Esophagus squamous epithelium (tissue), 5 donors: ENCODE measurements at places on chromosomes 6 and 20.

DNA sequence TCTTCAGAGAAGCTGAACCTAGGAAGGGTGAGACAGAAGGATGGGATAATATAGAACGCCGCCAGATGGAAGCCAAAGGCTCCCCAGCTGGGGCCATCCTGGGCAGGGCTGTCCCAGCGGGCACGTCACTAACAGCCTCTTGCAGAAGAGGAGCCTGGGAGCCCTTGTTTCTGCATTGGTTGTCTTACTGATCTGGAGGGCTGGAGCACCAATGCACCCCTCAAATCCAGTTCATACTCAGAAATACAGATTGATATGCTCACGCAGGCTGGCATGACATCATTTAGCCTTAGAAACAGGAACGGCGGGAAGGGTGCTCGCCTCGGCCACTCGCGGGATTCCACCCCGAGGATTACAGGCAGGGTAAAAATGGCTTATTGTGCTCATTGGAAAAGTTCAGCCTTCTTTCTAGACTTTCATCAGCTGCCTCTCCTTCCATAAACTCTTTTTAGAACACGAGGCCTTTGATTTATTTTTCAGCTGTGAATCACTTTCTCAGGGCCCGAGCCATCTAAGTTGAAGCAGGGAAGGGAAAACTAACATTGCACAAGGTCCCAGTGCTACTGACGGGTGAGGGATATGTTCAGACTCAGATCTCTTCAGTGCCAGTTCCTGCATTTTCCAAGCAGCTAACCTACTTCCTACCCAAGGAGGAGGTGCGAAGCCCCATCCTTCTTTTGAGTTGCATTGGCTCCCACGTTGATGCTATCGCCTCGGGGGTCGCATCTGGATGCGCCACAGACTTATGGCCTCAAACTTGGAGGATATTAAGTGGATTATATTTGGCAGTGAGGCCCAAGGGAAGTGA, 82.3 kb downstream of the GMPR start:
- no peak for DNase-seq

DNA sequence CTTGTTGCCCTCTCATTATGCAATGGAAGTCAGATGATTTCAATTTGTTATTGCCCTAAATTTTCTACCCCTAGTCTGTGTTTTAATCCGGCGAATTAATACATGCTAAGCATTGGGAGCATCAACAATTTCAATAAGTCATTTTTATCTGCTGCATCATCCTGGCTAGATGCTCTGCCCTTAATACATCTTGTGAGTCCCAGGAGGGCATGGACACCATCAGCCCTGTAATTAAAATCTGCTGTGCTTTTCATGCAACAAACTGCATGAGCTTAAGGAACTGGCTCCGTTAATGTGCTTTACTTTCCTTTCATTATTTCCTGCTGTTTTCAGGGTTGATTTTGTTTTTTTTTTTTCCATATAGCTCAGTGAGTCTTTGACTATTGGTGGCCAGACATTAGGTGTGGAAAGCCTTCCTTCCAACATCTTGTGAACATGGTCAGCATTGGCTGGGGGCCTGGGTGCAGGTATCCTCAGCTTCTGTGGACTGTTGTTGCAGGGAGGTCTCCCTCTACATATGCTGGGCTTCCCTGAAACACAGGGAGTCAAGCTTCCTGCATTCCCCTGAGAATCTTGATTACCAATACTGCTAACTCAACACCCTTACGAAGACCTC, 8.5 kb upstream of the PBOV1 start:
- DNase-seq: no peak

- no peak for DNase-seq
These were observed 4.9 kb upstream of the CDSN start for GRCh38 chr6:31125162-31125561.

GRCh38 chr20:53643031-53643832, 49.6 kb upstream of the ZNF217 start:
- no peak for DNase-seq

DNA sequence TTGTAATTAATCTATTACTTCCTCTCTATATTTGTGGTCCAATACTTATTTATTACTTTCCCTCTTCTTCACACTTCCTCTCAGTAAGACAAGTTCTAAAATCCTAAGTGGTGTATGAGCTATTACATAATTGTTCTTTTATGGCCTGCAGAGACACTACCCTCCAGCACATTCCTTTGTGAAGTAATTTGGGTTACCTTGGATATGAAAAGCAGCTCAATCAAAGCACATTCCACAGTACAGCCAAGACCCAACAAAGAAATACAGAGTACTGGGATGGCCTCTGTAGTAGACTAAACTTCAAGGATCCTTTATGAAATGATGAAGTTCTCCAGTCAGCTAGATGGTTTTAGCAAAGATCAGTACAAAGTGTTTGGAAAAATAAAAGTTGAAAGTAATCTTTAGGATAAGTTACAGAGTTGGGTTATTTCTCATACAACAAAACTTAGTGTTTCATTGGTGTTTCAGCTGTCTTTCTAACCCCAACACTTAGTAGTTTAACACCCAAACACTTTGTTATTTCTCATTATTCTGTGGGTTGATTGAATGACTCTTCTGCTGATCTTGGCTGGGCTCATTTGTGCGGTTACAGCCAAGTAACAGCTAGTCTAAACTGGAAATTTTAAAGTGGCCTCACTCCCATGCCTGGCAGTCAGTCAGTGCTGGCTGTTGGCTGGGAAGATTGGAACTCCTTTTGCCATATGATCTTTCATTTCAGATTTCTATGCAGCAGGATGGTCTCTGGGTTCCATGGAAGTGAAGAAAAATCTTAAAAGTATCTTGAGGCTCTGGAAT, 161.5 kb upstream of the POU3F2 start:
- no peak for DNase-seq

DNA sequence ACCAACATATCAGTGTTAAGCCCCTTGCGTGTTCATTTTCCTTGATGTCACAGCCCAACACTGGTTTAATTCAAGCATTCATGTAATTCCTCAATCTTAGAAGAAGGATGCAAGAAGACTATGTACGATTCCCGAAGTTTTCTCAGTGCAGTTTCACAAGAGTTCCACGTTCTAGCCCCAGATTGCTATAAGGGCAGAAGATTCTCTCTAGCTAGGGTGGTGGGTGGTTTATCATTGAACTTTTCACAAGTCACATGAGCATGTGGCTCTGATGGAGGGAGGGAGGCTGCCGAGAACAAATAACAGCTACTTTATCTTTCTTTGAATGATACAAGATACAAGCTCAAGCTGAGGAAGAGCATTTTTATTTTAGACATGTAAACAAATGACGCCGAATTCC, 71.9 kb upstream of the NHSL1 start:
- no peak for DNase-seq

DNA sequence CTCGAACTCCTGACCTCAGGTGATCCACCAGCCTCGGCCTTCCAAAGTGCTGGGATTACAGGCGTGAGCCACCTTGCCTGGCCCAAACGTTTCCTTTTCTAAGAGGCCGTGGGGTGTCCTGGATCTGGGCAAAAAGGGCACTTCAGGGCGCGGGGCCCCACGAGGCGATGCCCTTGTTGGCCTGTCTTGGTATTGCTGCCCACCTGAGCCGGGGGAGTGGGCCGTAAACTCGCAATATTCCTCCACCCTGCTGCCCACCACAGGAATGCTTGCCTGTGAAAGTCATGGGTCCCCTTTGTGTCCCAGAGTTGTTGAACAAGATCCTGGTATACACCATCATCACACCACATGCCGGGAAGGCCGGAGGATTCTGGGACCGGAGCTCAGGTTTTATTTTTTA, 49.0 kb downstream of the SSR1 start:
- no peak for DNase-seq

DNA sequence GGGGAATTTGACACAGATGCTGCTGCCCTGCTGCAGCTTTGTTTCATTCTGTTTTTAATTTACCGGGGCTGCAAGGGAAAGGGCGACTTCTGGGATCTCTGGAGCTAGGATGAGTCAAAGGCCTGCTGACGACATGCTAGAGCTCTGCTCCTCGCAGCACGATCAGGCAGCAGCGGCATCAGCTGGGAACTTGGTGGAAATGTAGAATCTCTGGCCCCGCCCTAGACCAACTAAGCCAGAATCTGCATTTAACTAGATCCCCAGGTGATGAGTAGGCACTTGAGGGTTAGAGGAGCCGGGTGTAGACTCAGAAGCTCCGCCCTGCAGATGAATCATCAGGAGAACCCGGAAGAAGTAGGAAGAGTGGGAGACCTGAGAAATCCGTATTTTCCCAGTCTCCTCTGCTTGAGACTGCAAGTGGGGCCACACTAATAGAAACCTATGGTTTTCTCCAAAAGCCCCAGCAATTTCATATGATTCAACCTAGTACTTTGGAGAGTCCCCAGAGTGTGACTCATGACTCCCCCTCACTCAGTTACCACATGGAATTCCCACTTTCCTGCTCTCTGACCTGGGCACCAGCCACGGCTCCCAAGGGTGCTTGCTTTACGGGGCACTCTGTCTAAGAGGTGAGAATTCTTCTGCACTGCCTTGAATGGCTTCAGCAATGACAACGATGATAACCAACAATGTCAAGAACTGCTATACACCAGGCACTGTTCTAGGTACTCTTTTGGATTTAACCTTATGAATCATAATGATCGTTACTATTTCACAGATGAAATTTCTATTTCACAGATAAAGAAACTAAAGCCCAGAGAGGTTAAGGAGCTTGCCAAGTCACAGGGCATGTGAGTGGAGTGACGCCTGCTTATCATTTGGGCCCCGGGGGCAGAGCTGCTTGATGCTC, 18.1 kb downstream of the TUBB2B start:
- peak; percentile 14 for DNase-seq

DNA sequence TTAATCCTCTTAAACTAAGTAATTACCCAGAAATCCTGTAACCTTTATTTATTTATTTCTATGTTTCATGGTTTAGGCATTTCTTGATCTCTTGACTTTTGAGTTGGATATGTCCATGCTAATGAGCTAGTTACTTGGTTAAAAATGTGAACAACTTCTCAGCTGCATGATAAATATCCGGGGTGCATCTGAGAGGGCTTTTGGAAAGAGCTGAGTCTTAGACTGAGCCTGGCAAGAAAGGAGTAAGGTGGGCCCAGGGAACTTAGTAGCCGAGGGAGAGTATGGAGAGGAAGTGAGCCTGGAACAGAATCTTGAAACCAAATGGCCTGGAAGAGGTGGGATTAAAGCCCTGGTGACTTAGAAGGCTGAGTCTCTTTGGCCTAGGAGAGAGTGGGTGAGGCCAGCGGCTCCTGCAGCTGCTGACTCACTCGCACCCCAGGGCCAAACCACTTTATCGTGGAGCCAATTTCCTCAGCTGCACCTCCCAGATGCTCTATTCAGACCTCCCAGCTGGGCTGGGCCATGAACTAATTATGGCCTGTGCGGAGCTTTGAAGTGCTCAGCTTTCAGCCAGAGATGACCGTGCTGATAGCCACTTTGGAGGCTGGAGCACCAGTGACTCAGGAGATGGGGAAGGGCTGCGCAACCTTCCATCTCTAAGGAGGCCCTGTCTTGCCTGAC, 19.1 kb downstream of the TGM3 start:
- no peak for DNase-seq

DNA sequence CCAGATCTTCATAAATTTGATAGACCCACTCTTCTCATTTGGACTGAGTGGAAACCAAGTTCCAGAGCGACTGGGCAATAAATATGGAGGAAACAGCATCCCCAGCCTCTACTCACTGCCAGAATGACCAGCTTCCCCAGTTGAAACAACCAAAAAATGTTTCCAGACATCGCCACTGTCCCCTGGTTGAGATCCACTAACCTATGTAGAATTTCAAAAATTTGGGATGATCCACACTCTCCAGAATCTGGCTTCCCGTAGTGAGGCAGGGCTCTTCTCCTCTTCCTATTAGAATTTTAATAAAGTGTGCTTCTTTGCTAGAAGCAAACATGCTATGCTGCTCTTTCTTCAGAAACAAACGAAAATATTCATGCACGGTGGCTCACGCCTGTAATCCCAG, 287.0 kb upstream of the SUPT3H start:
- no peak for DNase-seq

- no peak for DNase-seq
These were observed 184.2 kb downstream of the PHF3 start for GRCh38 chr6:63819831-63820230.
